ENCODE measurements at places on chromosomes 7 and 10.

GRCh38 chr10:132298038-132298881, 9.5 kb downstream of the STK32C start:
- DNase-seq: no peak

GRCh38 chr7:133645884-133646391, 393.1 kb downstream of the EXOC4 start:
- DNase-seq: no peak

DNA sequence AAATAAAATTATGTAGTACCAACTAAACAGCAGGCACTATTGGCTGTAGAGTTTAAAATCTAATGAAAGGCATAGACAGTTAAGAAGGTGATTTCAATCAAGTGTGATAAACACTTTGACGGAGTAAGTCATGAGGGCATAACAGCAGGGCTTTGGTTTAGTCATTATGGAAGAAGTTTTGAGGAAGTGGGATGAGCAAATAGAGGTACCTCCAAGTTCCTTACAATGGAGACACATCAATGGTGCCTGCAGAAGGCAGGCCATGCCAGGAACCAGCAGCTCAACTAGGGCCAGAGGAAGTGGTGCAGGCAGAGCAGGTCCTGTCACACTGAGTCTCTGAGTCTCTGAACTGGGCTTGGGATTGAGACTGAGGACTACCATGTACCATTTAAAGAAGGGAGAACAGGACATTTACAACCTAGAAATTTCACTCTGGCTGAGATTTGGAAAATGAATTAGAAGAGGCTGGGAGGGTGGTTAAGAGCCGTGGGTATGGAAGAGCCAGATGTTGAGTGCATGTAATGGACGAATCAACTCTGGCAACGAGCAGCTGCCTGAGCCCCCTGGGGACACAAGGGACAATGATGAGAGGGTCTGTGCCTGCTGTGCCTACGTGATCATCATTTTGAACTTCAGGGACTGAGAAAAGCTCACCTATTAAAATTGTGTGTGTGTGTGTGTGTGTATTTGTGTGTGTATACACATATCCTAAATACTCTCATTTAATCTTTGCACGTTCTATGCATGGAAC, 208.7 kb upstream of the POM121L12 start:
- DNase-seq: no peak

DNA sequence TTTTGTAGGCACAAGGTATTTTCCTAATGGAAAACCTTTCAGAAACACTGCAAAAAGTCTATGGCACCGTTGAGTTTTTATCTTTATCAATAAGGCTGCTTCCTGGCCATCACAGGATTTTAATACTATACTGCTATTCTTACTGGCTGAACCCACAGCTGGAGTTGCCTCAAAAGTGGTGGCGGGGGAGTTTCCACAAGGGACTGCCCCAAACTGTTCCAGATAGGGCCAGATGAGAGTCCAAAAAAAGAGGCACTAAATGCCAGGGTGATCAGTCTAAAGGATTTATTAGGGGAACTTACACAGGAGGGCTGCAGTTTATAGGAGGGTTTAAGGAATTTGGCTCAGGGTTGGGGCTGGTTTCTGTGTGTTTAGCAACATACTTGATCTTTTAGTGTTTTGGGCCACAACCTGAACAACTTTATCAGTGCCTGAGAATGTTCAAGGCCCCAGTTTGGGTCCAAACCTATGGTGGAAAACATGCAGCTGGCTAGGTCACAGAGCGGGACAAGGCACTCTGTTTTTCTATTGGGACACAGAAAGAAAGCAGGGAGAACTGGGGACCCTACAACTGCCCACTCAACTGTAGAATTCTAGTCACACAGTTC, 41.4 kb downstream of the STAM start:
- no peak for DNase-seq

DNA sequence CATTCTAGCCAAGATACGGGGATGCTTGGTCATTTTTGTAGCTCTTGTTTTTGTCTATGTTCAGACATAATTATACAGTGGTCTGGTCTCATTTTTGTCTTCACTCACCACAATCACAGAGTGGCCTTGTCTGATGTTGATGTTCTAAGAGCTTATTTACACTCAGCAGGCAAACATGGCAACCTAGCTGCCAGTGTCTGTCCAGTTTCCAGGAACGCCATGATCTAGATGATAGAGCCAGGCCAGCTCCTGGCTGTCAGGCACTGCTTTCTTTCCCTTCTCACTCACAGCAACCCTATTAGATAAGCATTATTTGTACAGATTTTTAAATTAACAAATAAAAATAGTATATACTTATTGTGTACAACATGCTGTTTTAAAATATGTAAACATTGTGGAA, 98.6 kb upstream of the PHF14 start:
- no peak for DNase-seq

DNA sequence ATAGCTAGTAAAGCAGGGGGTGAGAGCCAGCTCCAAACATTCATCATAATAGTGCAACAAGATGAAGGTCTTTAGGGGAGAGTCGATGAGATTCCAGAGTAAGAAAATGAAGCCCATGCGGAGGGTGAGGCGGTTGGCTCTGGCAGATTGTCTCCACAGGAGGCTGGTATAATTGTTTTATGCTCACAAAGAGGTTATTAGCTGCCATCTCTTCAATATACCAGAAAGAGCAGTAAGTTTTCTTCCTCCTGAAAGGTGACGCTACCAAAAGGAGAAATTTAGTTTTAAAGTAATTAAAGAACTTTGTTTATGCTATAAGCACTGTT, 59.2 kb upstream of the KCNIP2 start:
- no peak for DNase-seq

- DNase-seq: no peak
Measured at GRCh38 chr7:131197920-131198615, 129.6 kb upstream of the MKLN1 start.

GRCh38 chr10:129386415-129387257, 80.4 kb upstream of the MGMT start:
- no peak for DNase-seq

DNA sequence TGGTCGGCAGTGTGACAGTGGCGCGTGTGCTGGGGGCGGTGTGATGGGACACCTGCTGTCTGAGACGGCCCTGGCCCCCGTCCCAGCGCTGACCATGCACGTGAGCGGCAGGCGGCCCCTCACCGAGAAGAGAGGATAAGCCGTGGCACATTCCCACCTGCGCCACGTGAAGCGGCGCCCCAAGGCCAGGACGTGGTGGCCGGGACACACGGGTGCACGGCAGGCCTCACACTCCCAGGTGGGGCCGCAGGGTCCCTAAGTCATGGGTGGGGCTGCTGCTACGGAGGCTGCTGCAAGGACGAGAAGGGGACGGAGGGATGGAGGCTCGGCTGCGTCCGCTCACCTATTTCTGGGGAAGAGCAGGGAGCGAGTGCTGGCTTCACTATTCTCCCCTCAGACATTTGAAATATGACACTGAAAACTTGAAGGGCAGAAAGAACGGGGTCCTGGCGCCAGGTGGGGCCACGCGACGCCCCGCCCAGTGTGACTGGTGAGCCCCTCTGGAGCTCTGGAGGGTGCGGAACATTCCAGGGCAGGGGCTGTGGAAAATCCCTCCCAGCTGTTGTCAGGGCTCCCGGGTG, 7.5 kb downstream of the CYP2W1 start:
- DNase-seq: no peak
